A673 (cell line): ENCODE measurements at places on chromosomes 12 and 14. TPM values are rescaled to one million over a fixed set of nuclear protein-coding genes. Genes with fewer than 3 reads are reported as not detected.

DNA sequence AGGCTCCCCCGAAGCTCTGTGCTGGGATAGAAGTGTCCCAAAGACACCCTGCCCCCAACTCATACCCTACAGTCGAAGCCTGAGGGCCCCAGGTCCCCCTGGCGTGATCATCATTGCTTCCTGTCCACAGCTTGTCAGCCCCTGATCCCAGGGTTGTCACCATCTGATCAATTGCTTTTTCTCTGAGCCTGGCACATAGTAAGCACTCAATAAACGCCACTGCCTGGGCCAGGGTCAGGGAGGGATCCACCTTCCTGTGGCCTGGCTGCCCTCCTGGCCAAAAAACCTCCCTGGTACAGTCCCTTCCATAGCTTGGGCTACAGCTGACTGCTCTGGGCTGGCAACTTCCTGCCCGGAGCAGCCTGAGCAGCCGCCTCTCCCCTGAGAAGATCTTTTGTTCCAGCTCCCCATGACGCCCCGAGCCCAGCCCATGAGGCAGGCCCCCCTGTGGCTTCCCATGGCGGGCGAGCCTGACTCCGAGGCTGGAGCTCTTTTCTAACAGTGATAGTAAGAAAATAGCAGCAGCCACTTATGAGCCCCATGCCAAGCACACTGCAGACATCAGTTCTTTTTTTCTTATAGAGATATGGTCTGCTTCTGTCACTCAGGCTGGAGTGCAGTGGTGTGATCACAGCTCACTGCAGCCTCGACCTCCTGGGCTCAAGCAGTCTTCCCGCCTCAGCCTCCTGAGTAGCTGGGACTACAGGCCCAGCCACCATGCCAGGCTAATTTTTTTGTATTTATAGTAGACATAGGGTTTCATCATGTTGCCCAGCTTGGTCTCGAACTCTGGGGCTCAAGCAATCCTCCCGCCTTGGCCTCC is 6.5 kb downstream of the SH2B3 start:
- H3K4me3 ChIP-seq = peak overlapping the region; percentile 15
- H3K27ac ChIP-seq = peak overlapping the region; percentile 91
- H3K4me1 ChIP-seq = peaks cover 68% of the 10 kb centered on the region
- H3K27me3 ChIP-seq = no peaks in the 10 kb centered on the region

IAPP gene
- total RNA-seq = not detected in 2 replicates

KRT5 gene
- total RNA-seq = 0.48 and 0.67 TPM in 2 replicates

GRCh38 chr12:51534216-51535074 is 56.6 kb upstream of the SCN8A start:
- no peaks in the 10 kb centered on the region for H3K36me3 ChIP-seq
- H3K27me3 ChIP-seq = peaks cover 2% of the 10 kb centered on the region
- DNase-seq = no peak
- H3K4me1 ChIP-seq = no peaks in the 10 kb centered on the region
- no peak overlapping the region for H3K4me3 ChIP-seq
- H3K27ac ChIP-seq = no peak overlapping the region

DNA sequence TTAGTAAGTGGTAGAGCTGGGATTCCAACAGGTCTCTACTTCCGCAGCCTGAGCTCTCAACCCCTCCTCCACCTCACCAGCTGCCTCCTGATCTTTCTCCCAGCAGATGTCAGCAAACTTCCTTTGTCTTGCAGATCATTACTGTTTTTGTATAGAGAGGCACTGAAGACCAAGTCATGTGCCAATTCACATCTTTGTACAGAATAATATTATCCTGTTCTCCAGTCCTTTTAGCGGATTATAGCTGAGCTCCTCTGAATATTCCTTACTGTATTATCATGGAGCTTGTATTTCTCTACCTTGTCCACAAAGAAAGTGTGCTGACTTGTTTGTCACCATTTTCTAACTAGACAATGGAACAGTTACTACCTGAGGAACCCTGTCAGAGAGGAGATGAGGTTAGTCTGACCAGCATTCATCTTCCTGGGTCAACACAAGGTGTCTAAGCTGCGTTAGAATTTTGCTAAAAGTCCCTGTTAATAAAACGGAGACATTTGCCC is 142.3 kb upstream of the ARHGAP5 start:
- peak; percentile 58 for DNase-seq
- no peak overlapping the region for H3K4me3 ChIP-seq
- no peaks in the 10 kb centered on the region for H3K36me3 ChIP-seq
- peaks cover 11% of the 10 kb centered on the region for H3K4me1 ChIP-seq
- H3K27me3 ChIP-seq = no peaks in the 10 kb centered on the region
